ENCODE measurements at places on chromosomes 2 and 18. TPM values are rescaled to one million over a fixed set of nuclear protein-coding genes. Genes with fewer than 3 reads are reported as not detected.

DNA sequence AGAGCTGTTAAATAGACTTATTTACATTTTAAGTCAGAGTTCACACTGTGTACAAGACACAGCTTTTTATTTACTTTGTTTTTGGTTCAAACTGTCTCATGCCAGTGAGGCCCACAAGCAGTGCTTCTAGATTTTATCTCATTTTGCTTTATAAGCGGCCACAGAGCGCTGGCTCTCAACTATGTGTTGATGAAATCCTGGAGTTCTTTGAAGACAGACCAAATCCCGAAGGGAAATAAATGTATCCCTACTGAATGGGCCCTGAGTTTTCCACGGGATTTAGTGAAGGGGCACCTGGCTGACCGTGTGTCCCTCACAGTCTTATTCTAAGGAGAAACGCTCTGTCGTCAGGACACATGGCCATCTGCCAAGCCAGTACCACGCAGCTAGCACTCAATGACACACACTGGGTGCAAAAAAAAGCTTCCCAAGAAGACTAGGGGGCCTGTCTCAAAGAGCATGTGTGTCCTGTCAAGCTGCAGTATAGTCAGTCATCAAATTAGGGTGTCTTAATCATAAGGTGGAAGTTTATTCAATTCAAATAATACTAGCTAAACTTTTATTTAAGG, 23.4 kb downstream of the LYPD1 start:
- no peak for DNase-seq

- no peak for DNase-seq
These were observed 38.7 kb upstream of the UXS1 start for GRCh38 chr2:106232638-106233349.

- peak; percentile 13 for DNase-seq
These were observed 55.2 kb upstream of the GYPC start for GRCh38 chr2:126600742-126601141.

GRCh38 chr2:102755284-102755683, 6.5 kb upstream of the TMEM182 start:
- DNase-seq: no peak

DNA sequence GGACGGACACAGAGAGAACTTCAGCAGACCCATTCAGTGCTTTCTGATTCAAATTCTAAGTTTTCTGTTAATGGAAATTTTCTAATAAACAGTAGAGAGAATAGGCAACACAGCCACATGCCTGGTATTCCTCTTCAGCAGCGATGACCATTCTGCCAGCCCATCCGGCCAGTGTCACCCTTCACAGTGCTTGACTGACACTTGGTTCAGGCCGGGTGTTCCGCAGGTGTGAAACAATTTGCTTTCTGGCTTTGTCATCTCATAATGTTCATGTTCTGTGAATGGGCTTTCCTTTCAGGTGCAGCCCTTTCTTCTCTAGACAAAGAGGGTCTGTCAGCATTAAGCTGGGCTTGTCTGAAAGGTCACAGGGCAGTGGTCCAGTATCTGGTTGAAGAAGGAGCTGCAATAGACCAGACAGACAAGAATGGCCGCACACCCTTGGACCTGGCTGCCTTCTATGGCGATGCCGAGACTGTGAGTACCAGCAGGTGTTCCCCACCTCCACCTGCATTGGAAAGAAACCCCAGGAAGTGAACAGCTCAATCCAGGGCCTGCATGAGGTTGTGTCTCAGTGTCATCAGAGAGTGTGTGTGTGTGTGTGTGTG, 67.0 kb downstream of the WDSUB1 start:
- DNase-seq: no peak

DNA sequence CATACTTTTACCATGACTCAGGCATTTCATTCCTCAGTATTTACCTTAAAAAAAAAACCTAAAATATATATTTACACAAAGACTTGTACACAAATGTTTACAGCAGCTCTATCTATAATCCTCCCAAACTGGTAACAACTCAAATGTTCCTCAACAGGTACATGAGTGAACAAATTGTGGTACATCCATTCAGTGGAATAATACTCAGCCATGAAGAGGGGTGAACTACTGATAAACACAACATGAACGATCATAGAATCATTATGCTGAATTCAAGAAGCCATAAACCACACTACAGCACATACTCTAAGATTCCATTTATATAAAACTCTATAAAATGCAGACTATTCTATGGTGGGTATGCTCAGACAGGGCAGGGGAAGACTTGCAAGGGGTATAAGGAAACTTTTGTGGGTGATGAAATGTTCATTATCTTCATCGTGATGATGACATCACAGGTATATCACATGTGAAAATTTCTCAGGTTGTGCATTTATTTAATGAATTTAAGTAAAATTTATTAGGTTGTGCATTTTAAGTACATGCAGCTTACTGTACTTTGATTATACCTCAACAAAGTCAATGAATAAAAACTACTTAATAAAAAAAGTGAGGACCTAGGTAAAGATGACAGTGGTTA, 24.7 kb upstream of the DUSP2 start:
- DNase-seq: no peak

GRCh38 chr2:36597003-36597531, 901 bp downstream of the FEZ2 start:
- no peak for DNase-seq

DNA sequence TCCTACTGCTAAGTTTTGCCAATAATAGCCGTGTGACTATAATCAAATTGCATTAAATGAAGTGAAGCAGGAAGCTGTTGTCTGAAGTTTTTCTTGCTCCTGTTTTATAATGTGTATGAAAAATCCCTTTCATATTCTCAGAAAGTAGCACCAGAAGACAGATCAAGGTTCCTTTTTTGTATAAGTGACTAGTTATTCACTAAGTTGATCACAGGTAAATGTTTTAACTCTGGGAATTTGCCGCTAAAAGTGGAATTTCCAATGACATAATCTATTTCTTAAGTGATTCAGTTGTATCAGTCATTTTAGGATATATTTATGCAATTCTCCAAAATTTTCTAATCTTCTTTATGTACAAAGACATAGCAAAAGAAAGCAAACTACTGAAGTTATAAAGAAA, 99.6 kb downstream of the DPP4 start:
- DNase-seq: no peak

DNA sequence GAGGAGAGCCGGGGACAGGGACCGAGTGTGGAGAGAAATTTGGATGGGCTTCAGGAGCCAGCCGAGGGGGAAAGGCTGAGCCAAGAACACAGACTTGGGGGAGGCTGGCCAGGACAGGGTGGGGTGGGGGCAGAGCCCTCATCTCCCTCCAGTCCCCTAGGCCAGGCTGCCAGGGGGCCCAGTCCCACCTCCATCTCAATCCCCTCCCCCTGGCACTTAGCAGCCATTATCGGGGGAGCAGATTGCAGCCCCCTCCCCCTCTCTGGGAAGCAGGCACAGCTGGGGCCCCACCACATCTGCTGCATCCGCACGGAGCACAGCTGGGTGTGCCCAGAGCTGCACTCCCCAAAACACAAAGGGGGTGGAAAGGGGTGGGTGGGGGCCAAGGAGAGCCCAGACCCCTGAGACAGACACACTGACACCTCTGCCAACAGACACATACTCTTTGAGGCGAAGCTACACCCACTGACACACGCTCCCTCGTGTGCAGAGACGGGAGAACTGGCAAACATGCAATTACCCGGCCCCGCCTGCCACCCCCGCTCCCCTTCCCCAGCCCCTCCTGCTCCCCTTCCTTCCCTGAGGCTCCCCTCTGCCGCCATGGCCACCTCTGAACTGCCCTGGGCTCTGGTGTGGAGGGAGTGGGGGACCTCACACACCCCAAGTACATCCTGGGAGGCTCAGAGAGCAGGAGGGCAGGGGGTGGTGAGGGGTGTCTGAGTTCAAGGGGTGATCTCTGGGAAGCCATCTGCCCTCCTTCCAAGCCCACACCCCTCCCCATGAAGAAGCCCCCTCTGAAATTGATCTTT, 5.1 kb upstream of the ASIC4 start:
- no peak for DNase-seq

GRCh38 chr2:106649306-106649705, 162.1 kb downstream of the CD8B2 start:
- DNase-seq: no peak

- no peak for DNase-seq
These were observed 56.9 kb downstream of the CTIF start for GRCh38 chr18:48595703-48596218.

DNA sequence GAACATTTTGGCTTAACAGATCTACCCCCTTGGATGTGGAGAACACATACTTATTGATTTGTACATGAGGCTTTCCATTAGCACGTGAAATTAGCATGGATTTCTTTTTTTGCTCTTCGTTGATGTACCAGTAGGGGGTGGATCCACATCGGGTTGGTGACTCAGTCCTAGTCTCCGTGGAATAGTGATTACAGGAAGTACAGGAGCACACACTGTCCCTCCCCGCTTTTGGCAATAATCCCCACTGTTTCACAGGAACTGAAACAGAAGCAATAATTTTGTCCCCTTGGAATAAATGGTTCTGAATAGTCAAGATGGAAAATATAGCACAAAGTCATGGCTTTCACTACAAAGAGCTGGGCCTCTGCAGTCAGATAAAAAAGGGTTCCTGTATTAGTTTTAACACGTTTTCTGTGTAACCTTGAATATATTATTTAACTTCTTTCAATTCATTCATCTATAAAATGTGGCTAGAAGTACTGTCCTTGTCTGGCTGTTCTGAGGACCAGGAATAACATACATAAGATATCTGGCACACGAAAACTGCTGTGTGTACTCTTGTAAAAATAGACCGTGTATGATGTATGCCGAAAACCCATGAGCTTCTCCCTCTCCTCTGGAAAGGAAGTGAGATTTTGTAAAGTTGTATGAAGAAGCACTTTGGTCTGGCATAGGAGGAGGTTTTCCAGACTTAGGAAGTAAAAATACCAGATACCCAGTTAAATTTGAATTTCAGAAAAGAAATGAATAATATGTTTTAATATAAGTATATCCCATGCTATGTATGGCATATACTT, 229.2 kb downstream of the GALR1 start:
- peak; percentile 39 for DNase-seq

DNA sequence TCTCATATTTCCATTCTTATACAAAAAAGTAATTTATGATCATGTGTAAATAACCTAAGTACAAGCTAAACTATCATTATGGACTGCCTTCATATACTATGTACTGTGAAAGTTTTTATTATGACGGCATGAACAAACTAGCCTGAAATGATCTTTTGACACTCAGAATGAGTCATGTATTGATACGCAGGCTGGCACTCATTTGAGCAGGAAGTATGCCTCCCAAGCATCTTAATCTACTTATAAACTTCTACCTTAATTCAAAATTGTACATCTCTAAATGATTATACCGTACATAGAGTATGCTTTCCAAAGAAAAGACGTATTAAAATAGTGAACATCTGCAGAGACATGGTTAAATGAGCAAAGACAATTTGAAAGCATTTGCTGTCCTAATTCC, 207.1 kb upstream of the SPOPL start:
- peak; percentile 11 for DNase-seq

DNA sequence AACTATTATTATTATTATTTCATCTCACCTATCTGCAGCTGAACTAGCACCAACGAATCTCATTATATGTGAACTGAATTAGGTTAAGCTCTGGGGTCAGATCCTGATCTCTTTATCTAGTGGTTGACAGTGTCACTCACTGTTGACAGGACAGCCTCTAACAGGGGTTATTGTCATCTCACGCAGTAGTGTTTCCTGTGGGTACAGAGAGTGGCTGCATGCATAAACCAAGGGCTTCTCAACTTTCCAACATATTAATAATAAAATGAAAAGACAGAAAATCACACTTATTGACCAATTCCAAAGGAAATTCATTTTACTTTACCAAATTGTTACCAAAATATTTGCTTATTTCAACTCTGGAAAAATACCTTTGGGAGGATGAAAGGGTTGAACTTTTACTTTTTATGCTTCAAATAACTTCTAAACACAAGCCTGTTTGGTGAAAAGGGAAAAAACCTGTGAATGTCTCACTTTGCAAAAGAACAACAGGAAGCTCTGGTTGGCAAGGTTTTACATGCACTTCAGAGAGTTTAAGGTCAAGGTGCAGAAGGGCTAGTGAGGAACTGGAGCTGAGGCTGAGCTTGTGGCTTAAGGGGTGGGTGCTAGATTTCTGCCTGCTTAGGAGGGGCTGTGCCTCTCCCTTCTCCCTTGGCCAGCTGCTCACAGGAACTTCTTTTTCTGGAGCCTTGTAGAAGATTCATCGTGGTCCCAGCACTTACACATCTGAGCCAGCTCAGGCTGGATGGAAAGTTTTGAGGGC, 72.6 kb downstream of the CTAGE1 start:
- no peak for DNase-seq

DNA sequence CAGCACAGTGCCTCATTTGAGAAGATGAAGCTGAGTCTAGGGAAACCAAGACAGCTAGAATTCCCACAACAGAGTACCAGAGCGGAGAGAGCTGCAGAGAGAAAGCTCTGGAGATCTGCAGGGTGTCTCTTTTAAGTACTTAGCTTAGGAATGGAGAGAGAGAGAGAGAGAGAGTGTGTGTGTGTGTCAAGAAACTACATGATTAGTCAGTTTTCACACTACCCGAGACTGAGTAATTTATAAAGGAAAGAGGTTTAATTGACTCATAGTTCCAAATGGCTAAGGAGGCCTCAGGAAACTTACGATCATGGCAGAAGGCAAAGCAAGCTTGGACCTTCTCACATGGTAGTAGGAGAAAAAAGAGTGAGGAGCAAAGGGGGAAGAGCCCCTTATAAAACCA, 64.0 kb downstream of the HIBCH start:
- peak; percentile 20 for DNase-seq

DNA sequence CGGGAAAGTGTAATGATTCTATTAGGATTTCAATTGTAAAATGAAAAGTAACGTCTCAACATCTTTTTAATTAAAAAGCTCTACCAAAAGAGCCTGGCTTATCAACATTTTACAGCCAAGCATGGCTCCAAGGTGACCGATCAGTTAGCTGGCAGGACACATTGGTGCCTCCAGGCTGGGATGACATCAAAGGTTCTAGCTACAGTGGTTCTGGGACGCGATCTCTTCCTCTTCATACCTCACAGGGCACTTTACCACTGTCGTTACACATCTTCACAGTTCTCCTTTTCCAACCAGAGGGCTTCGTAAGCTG, 693 bp downstream of the ORC2 start:
- DNase-seq: no peak

GRCh38 chr2:241729868-241730267, 4.6 kb upstream of the D2HGDH start:
- DNase-seq: no peak

GRCh38 chr2:36797324-36798070, 101.0 kb downstream of the VIT start:
- peak; percentile 60 for DNase-seq

GRCh38 chr2:128602699-128603101, 284.0 kb upstream of the HS6ST1 start:
- no peak for DNase-seq

TWIST2 gene
- 49.9 TPM for total RNA-seq

SCYGR4 gene
- total RNA-seq: not detected

LYPD6B gene
- total RNA-seq: 5.4 TPM

BOLL gene
- not detected for total RNA-seq

FSHR gene
- total RNA-seq: not detected

RAX gene
- total RNA-seq: not detected

HTR2B gene
- not detected for total RNA-seq

CPO gene
- total RNA-seq: not detected

HOXD12 gene
- 0.10 TPM for total RNA-seq

DSC2 gene
- total RNA-seq: 1.2 TPM

FOXI3 gene
- not detected for total RNA-seq

FAP gene
- total RNA-seq: not detected

LRRTM1 gene
- total RNA-seq: not detected

MEP1B gene
- not detected for total RNA-seq

Data from HT1080 (cell line).